ENCODE measurements at places on chromosomes 4 and X.

- no peak for DNase-seq
Measured at GRCh38 chrX:27619459-27619858, 29.3 kb downstream of the DCAF8L2 start.

GRCh38 chr4:117898496-117898895 lies 135.8 kb upstream of the NDST3 start:
- DNase-seq, result no peak

DNA sequence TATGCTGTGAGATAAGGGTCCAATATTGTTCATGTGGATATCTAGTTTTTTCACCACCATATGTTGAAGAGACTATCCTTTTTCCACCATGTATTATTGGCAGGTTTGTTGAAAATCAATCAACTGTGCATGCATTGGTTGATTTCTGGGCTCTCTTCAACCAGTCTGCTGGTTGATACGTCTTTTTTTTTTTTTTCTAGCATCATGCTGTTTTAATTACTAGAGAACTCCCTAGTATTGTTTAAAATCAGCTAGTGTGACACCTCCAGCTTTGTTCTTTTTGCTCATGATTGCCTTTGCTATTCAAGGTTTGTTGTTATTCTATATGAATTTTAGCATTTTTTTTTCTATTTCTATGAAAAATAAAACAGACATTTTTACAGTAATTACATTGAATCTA lies 123.9 kb downstream of the SLC7A11 start:
- DNase-seq, result no peak

DNA sequence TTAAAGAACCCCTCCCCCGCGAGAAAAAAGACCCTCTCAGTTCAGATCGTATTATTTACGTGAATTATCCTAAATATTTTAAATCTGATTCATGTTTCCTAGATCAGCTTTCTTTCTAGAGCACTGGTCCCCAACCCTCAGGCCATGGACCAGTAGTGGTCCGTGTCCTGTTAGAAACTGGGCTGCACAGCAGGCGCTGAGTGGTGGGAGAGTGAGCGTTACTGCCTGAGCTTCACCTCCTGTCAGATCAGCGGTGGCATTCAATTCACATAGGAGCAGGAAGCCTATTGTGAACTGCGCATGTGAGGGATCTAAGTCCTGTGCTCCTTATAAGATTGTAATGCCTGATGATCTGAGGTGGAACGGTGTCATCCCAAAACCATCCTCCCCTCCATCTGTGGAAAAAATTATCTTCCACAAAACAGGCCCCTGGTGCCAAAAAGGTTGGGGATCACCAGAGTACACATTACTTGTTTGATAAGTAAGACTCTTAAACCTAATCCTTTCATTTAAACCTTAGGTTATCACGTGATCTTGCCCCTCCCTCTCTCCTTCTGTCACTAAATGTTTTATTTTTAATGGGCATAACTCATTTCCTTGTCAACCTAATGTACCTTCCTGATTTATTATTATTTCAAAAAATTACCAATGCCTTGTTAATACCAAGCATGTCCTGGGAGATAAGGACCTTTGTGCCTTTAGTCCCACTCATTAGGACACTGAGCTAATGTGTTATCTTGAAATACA lies 442.9 kb downstream of the TLL1 start:
- no peak for DNase-seq

GRCh38 chr4:53592122-53592521 lies 836 bp upstream of the LNX1 start:
- peak; percentile 63 for DNase-seq

- DNase-seq, result no peak
Measured at GRCh38 chr4:126004941-126005340, 690.2 kb downstream of the FAT4 start.

DNA sequence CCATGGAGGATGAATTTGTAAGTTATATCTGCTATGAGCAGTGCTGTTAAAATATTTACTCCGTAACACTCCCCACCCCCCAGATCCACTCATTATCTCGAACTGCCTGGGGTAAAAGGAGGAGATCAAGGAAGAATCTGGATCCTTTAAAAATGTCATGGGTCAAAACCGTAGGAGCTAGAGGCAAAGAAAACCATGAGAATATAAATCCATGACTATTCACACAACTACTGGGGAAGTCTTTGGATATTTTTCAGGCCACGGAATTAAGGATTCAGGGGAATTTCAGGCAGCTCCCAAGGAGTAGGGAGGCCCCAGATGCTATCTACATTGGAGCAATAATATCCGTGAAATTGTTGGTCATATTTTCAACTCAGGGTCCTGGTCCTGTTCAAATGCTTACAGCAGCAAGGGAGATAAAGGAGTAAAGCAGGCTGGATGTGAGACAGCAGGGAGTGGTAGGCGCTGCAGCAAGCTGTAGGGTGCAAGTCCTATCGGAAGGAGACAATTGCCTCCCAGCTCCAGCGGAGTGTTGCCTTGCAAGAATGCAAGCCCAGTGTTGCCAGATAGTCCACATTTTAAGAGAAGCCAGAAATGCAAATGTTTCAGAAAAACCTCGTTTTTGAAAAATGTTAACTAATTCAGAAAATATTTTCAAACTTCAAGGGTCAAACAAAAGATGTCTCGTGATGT lies 116.2 kb upstream of the KIT start:
- DNase-seq, result no peak

GRCh38 chr4:138204507-138204906 lies 37.6 kb downstream of the SLC7A11 start:
- no peak for DNase-seq

DNA sequence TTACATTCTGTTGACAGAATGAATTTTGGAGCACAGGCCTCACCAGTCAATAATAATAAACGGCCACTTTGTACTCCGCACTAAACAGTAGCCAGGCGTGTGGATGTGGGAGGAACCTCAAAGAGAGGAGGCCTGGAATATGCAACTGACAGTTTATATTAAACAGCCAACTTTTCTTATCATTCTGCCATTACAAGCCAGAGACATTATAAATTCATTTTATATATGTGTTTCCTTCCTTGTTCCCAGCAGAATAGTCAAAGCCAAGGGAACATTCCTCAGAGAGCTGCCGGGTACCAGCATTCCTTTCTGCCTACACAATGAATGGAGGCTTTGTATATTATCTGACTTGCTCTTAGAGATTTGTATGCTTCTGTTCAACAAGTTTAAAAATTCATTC lies 436.5 kb upstream of the FTHL17 start:
- peak; percentile 8 for DNase-seq

- DNase-seq, result no peak
Measured at GRCh38 chr4:36432586-36432985, 151.2 kb downstream of the DTHD1 start.

DNA sequence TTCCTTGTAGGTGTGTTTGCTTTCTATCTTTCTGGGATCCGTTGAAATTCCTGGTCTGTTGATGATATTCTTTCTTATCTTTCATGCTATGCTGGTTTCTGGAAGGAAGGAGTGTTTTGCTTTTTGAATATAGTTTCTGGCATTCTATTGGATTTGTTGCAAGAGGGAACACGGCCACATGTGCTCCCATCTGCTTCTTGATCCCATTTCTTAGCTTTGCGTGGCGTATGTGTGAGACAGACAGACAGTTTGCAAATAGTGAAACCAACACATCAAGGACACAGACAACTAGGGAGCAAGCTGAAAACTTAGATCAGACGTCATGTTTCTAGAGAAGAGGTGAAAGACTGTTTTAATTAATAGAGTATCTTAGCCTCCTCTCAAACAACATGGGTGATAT lies 261.9 kb upstream of the PUDP start:
- no peak for DNase-seq

DNA sequence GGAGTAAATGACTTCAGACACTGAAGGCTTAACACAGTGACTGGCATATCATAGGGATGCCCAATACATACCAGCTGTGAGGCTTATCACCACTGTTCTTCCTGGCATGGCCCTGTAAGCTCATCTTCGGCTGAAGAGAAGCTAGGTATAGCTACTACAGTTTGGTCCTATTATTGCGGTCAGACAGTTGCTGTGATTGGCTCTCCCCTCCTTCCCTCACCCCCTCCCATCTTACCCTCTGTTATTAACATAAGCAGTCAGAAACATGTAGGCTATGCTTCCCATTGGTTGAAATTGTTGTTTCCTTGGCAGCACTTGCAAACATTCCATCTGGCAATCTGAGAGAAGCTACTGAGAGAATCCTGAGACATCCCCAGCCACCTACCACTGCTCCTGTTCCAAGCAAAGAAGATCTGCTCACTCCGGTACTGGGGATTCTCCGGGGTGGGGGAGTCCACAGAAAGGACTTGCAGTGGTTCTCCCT lies at the start of gene AKAP14:
AKAP14 (plus strand) TSS at position 51 of the 484 bp plus-strand sequence. CDS start 7,331 bp downstream, outside the sequence.
- no peak for DNase-seq

GRCh38 chr4:154126276-154126675 lies 337.4 kb upstream of the SFRP2 start:
- DNase-seq, result no peak

- DNase-seq, result no peak
Measured at GRCh38 chr4:78737973-78738372, 38.2 kb upstream of the BMP2K start.

DNA sequence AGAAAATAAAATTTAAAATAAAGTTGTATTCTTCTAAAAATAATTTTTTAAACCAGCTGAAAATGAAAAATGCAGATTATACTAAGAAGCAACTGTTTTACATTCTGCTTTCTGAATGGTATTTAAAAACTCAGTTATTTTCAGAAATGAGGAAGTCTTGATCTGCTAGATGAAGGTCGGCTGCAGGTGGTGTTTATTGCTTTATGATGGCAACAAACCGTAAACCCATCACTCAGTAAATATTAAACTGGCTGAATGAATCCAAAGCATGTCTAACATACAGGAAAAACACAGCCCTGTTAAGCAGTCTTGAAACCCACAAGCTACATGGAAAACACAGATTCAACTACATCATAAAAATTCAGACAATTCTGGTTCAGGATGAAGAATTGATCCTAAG lies 29.3 kb downstream of the DYNLT3 start:
- peak; percentile 14 for DNase-seq

- DNase-seq, result peak; percentile 51
Measured at GRCh38 chr4:99324979-99325378, 3.8 kb upstream of the ADH1B start.

DNA sequence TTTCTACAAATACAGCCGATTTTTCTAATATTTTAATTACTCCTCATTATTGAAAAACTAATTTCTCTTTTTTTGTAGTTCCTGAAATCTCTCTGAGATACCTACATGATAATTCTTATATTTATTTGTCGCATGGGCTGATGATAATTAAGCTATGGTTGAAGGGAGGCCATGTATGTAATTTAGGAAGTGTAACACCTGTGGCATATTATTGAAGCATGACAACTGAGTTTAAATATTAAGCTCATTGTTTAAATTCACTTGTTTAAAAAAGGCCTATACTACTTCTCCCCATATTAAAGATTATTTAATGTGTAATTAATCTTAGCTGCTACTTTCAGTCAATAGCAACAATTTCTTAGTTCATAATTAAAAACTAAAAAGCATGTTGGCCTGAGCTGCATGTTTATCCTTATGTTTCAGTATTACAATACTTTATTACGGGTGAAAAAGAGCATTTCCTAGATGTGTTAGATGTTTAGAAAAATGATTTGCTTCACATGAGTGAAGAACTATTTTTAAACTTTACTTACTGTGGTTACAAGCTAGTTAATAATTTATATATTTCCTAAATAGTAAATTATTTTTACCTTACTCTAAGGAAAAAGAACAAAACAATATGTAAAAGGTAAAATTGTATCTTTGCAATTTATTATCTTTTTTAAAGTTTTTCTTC lies 122.4 kb downstream of the RAP1GDS1 start:
- DNase-seq, result no peak

GRCh38 chr4:71828470-71828869 lies 44.6 kb upstream of the GC start:
- DNase-seq, result no peak

DNA sequence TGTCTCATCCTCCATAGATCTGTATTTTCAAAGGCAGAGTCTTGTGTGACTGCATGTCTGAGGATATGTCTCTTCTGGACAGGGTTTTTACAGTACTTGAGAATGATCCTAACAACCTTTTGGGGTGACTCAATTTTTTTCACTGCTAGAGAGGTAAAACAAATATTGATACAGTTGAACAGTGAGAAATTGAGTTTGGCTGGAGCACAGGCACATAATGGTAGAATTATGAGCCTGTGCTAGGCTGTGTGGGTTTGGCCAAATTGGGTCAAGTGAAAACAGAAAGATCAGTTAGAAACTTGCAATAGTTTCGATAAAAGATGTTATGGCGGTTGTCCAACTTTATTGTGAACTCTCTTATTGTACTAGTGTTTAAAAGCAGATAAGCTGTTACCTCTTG lies 23.3 kb upstream of the EOLA2 start:
- no peak for DNase-seq

DNA sequence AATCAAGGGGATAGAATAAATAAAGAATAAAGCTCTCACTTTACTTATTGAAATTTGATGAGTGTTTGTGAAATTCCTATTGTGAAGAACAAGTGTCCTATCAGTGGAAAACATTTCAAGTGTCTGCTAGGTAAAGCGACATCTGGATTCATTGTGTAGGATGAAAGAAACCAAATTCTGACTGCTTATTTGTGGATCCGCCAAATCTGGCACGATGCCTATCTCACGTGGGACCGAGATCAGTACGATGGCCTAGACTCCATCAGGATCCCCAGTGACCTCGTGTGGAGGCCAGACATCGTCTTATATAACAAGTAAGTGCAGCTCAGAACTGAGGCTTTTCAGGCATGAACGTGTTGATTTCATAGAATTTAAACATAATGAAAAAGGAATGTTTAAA lies 1.9 kb downstream of the CHRNA9 start:
- no peak for DNase-seq

- DNase-seq, result no peak
Measured at GRCh38 chrX:11438767-11439166, 145.6 kb downstream of the AMELX start.

Measured in transverse colon (tissue), 4 donors.